ENCODE measurements at places on chromosomes 5 and 9.

- no peak for DNase-seq
Measured at GRCh38 chr5:2674456-2674855, 77.0 kb downstream of the IRX2 start.

DNA sequence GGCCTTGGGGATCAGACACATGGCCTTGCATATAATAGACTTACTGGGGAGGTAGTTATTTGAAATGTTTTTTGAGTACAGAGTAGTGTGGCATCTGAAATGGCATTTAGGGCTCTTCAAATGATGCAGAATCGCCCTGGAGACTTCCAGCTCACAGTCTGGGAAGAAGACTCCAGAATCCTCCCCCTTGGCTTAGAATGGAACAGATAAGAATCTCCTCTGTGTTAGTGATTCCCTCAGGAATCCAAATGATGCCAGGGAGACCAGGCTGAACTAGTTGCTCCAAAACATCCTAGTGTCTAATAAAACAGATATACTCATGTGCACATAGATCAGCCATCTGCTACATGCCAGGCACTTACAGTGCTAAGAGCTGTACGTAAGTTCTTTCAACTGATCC is 38.6 kb upstream of the SMC5 start:
- DNase-seq: no peak

DNA sequence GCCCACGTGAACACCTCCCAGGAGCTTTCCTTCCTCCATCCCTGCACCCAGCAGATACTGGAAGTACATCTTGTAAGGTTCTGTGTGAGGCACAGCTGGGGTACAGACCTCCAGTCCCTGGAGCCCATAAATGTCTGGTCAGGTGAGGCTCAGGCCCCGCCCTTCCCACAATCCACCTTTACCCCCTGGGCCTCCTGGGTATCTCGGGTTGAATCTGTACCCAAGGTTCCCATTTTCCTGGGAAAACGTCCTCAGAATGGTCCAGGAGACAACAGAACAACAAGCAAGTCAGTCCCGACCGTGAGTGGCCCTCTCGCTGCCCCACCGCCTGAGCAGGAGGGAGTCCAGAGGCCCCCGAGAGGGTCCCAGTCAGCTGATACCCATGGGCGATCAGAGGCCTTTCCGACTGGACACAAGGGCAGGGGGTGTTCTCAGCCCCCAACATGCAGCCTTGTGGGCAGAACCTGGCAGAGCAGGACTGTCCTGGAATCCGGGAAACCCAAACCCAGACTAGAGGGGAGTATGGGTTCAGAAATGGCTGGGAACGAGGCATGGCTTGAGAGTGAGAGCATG is 4.3 kb downstream of the SPATA31E1 start:
- DNase-seq: no peak

- no peak for DNase-seq
Measured at GRCh38 chr5:92777421-92777820, 803.6 kb downstream of the NR2F1-AS1 start.

DNA sequence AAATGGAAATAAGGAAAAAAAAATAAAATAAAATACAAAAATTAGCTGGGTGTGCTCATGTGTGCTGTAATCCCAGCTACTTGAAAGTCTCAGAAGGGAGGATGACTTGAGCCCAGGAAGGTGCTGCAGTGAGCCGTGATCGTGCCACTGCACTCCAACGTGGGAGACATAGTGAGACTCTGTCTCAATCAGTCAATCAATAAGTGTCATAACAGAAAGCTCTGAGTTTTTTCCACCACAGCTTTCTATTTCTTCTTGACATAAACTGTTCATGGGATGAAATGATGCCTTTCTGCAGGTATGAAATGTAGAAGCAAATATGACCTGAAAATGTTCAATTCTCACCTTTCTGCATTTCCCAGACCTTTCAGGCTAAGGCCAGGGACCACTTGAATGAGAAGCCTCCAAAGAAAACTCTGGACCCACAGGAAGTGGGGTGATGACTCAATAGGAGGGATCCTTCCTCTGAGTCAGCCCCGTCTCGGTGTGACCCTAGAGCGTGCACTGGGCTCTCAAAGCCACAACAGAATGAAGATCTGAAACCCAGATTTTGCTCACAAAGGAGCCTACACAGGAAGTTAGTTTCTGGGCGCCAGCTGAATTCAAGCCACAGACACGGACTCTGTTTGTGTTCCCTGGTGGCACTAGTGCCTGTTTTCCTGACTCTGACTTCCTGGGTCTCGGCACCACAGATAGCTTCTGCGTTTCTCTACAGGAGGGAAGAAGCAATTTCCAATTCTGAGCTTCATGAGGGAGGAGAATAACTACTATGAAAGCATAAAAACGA is 62.0 kb downstream of the ANKH start:
- peak; percentile 25 for DNase-seq

DNA sequence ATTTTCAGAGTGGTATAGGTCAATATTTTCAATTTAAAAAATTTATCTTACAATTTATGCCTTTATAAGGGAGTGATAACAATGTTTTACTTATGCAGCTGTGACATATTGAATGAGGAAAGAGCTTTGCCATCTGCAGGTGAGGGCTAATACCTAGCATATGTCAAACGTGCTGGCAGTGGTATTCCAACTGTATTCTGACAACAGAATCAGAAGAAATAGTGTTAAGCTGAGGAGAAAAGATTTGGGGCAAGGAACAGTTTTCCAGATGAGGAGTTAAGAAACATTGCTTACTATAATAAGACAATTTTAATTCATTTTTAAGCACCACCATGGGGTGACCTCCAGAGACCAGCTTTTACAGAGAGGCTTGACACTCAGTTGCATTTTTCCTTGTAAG is 267.8 kb upstream of the ZNF608 start:
- no peak for DNase-seq

- DNase-seq: no peak
Measured at GRCh38 chr9:31137176-31138160, 1247.0 kb upstream of the ACO1 start.

GRCh38 chr9:98790134-98790841 is 6.1 kb downstream of the ANKS6 start:
- no peak for DNase-seq

DNA sequence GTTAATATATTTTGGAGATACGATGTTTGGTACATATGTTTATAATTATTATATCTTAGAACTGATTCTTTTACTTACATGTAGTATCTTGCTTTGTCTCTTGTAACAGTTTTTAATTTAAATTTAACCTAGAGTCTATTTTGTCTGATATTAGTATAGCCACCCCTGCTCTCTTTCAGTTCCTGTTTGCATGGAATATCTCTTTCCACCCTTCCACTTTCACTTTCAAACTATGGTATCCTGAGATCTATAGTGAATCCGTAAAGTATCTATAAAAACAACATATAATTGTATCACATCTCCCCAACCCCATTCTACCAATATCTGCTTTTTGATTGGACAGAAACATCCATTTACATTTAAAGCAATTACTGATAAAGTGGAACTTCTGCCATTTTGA is 7.2 kb downstream of the IRGM start:
- DNase-seq: no peak

DNA sequence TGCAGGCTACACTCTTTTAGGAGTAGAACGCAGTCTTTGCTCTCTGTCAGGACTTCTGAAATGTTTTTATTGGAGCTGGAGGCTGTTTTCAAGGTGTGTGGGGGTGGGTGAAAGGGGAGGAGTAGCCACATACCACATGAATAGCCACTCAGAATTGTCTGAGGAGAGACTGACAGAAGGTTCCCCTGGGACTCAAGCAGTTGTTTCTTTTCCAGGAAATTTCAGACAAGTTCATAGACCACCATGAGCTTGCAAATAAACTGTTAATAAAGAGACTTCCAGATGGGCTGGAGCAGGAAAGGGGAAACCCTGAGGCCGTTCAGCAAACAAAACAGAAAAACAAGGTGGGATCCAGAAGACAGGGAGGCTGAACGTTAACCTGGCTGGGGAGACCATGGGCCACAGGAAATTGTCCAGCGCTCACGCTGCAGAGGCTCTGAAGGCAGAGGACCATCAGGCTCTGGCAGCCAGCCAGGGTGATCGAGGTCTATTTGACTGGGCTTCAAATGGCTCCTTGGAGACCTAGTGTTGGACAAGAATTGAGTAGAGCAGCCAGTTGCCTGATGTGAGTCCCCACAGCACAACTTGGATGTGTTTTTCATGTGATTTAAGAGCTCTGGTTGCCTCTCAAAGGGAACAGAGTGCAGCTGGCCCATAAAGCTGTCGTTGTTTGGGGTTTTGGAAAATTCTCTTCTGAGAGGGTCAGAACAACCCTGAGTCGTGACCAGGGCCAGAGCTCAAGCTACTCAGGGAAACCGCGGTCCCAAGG is 159.2 kb upstream of the RAI14 start:
- DNase-seq: no peak

DNA sequence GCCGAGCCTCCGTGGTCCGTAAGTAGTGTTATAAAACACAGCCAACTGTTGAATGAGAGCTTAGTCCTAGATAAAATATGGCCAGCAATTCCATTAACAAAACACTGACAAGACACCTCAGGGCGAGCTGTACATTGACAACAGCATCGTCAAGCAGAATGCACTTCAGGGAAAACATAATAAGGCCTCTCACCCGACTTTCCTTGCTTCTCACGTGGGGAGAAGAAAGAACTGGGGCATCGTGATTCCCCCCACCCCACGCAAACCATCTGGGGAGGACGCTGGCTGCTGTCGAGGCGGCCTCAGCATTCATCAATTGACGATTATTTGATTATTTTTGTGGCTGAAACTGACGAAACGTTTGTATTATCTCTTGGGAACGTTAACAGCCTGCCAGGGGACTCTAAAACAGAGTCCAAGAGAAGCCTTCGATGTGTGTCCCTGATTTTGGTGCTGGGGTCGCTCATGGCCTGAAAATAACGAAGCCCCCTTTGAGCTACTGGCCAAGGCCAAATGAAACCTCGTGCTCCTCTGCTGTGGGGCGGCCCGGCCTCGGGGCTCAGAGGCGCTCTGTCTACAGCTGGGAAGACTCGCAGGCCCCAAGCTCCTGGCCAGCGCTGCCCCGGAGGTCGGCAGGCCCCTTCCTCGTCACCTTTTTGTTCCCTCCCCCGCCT is 464 bp downstream of the GDF9 start:
- DNase-seq: no peak

DNA sequence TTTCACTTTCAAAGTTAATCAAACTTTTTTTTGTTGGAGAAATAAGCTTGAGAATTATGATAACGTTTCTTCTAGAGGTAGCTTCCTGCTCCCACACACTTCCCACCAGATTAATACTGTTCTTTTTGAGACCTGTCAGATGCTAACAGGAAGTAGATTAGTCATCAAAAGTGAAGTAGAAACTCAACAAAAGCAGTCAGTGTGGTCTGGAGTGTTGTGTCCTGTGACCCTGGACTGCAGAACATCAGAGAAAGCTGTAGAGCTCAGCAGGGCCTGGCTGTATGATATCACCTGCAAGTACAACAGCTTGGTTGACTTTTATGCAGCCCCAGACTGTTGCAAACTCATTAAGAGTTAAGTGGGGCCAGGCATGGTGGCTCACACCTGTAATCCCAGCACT is 495.7 kb upstream of the CYLC2 start:
- no peak for DNase-seq
